ENCODE measurements at places on chromosomes 7 and 10.

DNA sequence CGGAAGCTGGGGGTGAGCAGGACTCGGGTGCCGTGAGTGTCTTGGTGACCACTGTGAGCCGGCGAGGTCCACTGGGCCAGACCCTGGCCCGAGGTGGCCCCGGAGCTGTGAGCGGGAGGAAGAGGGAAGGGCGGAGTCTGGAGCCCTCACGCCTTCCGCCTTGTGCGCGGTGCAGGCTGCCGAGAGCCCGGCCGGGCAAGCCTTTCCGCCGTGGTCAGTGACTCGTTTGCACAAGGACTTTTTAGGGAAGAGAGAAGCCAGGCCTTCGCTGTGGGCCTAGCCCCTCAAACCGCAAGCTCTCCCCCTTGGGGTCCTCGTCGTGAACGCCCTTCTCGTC lies 40.9 kb upstream of the ZNF32 start:
- DNase-seq = no peak

DNA sequence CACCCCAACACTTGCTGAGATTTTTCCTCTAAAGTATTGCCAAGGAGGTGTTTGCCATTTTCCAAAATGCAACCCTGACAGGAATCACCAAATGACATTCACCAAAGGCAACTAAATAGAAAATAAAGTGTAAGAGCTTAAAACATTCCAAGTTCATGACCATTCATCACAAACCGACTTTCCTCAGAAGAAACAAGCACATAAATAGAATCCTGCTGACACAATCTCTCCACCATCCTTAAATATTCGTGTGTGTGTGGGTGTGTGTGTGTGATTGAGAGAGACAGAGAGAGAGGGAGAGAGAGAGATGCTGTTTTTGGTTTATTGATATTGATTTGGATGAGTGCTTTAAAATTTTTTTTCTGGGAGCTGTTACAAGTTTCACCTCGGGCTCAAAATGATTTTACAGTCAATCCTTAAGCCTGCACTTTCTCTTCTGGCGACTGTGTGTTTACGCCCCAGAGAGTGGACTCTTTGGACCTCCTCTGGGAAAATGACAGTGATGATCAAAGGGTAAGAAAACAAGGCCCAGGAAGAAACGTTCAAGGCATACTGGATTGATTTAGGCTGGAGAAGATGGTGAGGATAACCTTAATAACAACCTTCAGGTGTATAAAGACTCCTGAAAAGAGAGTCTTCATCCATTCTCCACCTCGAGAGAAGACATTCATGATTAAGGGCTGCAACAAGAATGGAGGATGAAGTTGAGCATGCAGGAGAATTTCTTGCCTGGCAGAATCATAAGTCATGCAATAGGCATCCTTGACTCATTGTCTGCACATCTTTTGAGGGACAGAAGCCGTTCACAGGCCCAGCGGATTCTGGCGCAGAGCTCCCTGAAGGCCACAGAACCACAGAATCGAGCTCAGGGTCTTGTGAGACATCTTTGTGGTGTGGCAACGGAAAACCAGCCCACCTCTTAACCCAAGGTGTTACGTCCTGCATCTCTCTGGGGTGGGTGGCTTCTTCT lies 104.4 kb upstream of the FGFR2 start:
- DNase-seq = no peak

GRCh38 chr7:156475179-156475578 lies 165.4 kb upstream of the RNF32 start:
- DNase-seq = no peak

DNA sequence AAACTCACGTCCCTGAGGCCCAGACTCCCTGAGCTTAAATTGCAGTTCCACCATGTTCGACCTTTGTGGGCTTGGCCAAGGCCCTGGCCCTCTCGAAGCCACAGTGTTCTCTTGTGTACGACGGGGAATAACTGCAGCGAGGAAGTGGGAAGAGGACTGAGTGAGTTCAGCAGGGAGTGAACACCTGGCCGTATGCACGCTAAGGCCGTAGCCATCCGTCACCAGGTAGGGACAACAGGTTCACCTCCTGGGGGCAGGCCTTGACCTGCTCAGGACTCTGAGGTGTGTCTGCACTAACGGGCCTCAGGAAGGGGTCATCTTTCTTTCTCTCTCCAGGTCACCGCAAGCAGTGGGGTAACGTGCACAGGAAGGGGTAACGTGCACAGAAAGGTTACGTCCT lies 67.2 kb upstream of the CTBP2 start:
- no peak for DNase-seq

DNA sequence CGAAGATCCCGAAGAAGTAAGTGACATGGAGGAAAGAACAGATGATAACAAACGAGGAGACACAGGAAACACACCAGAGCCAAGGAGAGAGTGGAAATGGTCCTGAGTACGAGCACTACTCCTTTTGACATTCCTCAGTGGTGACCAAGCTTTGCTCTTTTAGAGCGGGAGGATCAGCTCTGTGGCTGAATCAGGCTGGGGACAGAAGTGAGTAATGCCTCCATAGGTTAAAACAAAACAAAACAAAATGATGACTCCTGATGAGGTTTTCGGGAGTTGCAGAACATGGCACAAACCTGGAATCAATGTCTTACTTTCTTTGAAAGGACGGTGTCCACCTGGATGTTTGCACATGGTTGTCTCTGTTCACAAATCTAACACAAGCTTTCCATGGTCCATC lies 30.3 kb upstream of the TCF7L2 start:
- DNase-seq = no peak

DNA sequence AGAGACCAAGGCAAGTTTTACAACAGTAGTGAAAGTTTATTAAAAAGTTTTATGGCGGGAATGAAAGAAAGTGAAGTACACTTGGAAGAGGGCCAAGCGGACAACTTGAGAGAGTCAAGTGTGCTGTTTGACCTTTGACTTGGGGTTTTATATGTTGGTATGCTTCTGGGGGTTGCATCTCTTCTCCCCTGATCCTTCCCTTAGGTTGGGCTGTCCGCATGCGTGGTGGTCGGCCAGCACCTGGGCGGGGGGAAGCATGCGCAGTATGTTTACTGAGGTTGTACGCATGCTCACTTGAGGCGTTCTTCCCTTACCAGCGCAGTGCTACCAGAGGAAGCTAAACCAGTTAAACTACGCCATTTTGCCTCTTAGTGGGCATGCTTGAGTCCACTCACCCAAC lies 31.9 kb downstream of the NUP42 start:
- DNase-seq = no peak

DNA sequence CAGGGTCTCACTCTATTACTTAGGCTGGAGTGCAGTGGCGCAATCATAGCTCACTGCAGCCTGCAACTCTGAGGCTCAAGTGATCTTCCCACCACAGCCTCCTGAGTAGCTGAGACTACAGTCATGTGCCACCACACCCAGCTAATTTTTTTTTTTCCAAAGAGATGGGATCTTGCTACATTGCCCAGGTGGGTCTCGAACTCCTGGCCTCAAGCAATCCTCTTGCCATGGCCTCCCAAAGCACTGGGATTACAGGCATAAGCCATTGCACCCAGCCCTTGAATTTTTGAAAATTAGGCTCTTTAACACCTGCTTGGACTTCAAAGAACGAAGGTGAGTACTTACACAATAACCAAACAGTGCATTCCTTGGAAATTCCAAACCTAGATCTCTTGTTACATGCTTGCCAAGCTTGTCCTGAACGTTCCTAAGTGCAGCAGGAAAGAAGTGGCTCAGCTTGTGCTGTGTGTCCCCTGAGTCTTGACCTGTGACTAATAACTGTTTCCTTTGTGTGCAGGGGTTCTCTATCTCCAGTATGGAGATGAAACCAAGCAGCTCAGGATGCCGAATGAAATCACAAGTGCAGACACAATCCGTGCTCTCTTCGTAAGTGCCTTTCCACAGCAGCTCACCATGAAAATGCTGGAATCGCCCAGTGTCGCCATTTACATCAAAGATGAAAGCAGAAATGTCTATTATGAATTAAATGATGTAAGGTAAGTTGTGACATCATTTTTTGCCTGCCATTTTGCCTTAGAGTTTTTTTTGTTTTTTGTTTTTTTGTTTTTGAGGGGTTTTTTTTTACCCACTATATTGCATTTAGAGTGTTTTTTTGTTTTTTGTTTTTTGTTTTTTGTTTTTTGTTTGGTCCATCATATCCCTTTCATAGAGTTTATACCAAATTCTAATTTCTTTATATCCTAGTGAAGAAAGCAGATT lies 223.8 kb downstream of the KIAA1217 start:
- DNase-seq = no peak

- DNase-seq = no peak
Observed at GRCh38 chr10:114260366-114260765, 21.3 kb downstream of the VWA2 start.

DNA sequence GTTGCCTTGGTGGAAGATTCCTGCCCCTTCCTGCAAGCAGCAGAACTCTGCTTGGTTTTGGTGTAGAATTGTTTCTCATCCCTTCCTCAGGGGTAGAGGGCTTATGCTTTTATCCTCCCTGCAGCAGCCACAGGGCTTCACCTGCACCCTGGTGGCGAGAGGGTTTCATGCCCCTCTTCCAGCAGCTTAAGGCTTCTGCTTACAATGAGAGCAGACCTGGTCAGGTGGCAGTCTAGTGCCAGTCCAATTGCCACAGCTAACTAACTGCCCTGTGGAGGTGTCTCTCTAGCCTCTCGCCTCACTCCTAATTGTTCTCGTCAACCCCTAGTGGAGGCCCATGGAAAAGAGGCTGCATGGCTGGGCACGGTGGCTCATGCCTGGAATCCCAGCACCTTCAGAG lies 19.3 kb downstream of the ACBD7 start:
- no peak for DNase-seq

DNA sequence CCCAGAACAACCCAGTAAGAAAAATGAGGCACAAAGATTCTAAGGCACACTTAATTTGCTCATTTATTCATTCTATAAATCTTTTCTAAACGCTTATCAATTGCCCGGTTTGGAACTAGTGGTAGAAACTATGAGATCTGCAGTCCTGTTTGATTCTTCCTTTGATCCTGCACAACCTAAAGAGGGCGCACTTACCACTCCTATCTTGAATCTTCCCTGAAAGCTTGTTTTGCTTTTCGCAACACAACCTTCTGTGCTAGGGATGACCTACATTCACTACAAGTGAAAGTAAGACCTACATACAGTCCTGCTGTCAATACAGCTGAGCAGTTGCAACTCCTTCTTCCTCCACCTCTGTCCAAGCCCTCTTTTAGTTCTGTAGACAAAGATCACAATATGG lies 12.6 kb upstream of the ARL4A start:
- peak; percentile 16 for DNase-seq

GRCh38 chr7:77391230-77391629 lies 24.9 kb downstream of the GSAP start:
- no peak for DNase-seq

- no peak for DNase-seq
Observed at GRCh38 chr10:8102708-8103401, 48.4 kb downstream of the GATA3 start.

- DNase-seq = no peak
Observed at GRCh38 chr10:4984223-4984622, 19.4 kb downstream of the AKR1C2 start.
